ENCODE measurements at places on chromosomes 1 and 21.

- no peak for DNase-seq
These were observed 567.1 kb downstream of the PTPRC start for GRCh38 chr1:199205740-199206441.

DNA sequence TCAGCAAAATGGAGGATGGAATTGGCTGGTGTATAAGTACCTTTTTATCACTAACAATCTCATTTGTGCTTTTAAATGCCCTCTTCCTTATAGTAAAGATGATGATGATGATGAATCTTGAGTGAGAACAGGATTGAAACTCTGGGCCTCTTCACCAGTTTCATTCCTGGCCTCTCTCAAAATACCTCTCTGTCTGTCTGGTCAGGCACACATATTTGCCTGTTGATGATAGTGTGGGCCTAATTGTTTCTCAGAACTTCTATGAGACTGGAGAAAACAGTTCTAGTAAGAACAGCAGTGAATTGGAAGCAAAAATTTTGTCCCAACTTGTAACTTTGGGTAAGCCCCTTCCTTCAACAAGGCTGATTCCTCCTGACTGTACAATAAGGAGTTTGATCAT is 94.4 kb upstream of the RGS4 start:
- no peak for DNase-seq

DNA sequence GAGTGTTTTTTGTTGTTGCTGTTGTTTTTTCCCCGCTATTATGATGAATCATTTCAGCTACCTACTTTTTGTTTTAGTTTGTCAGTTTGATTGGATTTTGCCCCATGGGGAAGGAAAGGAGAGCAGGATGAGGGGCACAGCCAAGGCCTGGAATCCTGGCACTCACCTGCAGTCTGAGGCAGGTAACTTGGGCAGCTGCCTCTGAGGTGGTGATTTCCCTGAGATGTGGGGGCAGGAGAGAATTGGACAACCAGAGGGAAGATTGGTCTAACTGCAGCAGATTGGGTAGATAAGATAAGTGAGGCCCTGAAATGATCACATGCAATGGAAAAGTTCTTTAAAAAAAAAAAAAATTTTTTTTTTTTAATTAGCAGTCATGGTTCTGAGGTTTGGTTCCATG is 1.5 kb upstream of the LAX1 start:
- no peak for DNase-seq

DNA sequence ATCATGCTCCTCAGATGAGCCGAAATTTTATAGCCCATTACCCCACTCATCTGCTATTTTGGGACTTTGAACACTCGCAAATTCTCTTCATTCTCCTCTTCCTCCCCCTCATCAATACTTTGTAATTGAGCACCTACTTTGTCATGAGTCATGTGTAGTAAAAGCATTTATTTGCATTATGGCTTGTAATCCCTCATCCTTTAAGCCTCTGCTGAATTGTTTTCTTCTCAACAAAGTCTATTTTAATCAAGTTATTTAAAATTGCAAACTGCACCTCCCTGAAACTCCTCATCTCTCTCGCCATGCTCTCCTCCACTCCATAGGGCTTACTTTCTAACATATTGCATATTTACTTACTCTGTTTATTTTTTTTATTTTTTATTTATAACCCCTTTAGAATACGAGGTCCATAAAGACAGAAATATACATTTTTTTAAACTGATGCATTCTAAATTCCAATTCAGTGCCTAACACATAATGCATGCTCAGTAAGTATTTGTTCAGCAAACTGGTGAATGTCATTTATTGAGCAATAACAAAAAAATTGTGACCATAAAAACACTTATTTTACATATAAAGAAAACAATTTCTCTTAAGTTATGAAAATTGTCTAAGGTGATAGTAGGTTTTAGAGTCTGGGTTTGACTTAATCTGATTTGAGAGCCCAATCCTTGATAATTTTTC is 161.7 kb downstream of the FASLG start:
- DNase-seq, result no peak

DNA sequence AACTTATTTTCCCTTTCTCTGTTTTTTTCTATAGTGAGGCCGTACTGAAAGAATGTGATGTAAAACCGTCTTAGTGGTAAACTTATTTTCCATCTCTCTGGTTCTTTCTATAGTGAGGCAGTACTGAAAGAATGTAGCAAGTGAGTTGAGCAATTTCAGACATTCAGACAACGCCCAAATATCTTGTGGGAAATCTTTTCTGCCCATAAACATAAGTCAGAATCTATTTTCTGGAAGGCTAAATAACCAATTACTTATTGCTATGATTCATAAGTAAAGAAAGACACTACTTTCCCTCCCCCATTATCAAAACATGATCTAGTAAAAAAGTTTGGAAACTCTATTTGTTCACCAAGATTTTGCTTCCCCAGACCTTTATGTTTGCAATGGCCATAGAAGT is 18.8 kb upstream of the SCCPDH start:
- DNase-seq, result no peak

Data from NCI-H1436 treated with DMSO at 0.1 percent for 48 hours (cell line).